ENCODE measurements at places on chromosomes 3 and 15. TPM values are rescaled to one million over a fixed set of nuclear protein-coding genes. Genes with fewer than 3 reads are reported as not detected.

Gene ARNT2
- 5.4 TPM for total RNA-seq

- DNase-seq, result no peak
- no peak overlapping the region for H3K27ac ChIP-seq
- no peaks in the 10 kb centered on the region for H3K27me3 ChIP-seq
- H3K4me1 ChIP-seq, result peaks cover 12% of the 10 kb centered on the region
- H3K4me3 ChIP-seq, result no peak overlapping the region
These were observed 2.7 kb downstream of the LMOD3 start for GRCh38 chr3:69119681-69120080.

DNA sequence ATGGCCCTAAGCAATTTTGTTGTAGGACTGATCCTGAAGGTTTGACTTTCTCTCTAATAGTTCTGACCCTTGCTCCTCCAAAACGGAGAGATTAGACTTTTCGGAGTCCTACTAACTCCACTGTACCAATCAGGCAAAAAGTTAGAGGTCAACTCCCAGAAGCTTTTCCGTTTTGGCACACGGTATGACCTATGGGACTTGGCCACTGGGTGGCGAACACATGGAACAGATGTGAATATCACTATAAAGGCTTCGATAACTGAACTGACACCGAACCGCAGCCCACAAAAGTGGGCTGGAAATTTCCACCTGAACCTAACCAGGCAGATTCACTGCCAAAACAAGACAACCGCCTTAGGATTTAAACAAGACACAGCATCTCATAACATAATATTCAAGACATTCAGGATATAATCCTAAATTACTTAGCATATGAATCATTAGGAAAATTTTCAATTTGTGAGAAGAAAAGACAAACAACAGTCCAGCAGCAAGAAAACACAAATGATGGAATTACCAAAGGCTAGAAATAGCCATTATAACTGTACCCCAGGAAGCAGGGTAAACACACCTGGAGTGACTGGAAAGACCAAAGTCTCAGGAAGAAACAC lies 12.2 kb upstream of the TM2D3 start:
- H3K36me3 ChIP-seq, result no peaks in the 10 kb centered on the region
- H3K27ac ChIP-seq, result no peak overlapping the region
- no peak for DNase-seq
- no peaks in the 10 kb centered on the region for H3K27me3 ChIP-seq

DNA sequence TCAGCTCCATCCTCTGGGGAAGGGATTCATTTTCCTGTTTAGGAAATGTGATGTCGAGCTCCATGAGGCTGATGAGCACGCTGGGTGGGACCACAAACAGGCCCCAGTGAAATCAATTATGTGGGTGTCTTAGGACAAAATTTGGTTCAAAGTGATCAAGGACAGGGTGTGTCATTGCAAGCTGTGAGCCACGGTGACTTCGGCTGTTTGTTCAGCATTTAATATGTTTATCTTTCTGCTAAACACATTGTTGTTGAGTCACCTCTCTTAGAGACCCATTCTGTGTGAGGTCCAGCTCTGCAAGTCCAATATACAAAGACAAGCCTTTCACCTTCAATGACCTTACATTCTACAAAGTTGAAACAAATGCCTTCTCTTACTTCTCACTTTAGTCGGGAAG lies 41.3 kb downstream of the SSR3 start:
- DNase-seq, result no peak
- no peak overlapping the region for H3K27ac ChIP-seq
- H3K36me3 ChIP-seq, result no peaks in the 10 kb centered on the region

GRCh38 chr3:120311863-120312794 lies 27.1 kb upstream of the GPR156 start:
- H3K4me3 ChIP-seq, result no peak overlapping the region
- DNase-seq, result no peak
- no peaks in the 10 kb centered on the region for H3K27me3 ChIP-seq
- H3K36me3 ChIP-seq, result no peaks in the 10 kb centered on the region
- H3K4me1 ChIP-seq, result no peaks in the 10 kb centered on the region

GRCh38 chr3:9887480-9887879 lies 2.9 kb upstream of the JAGN1 start:
- H3K4me1 ChIP-seq, result peaks cover 11% of the 10 kb centered on the region
- H3K4me3 ChIP-seq, result no peak overlapping the region
- H3K27ac ChIP-seq, result no peak overlapping the region
- H3K27me3 ChIP-seq, result no peaks in the 10 kb centered on the region
- no peak for DNase-seq

GRCh38 chr3:61701011-61701410 lies 139.6 kb downstream of the PTPRG start:
- H3K4me1 ChIP-seq, result peaks cover 5% of the 10 kb centered on the region
- no peaks in the 10 kb centered on the region for H3K27me3 ChIP-seq
- DNase-seq, result no peak
- no peak overlapping the region for H3K4me3 ChIP-seq
